Left lung (tissue), 14 donors: ENCODE measurements at places on chromosomes 4 and X. TPM values are rescaled to one million over a fixed set of nuclear protein-coding genes. Genes with fewer than 3 reads are reported as not detected.
A peak's percentile ranks its signal among the peaks of the same experiment; 100 is the strongest.

DNA sequence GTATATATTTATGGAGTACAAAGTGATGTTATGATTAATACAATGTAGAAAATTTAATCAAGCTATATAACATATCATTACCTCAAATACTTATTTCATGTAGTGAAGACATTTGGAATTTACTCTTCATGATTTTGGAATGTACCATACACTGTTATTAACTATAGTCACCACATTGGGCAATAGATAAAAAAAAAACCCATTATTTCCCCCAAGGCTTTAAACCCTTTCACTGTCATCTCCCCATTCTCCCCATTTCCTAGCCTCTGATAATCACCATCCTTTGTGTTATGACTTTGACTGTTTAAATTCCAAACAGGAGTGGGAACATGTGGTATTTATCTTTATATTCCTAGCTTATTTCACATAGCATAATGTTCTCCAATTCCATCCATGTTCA is 2189.1 kb upstream of the AGA start:
- H3K27me3 ChIP-seq = no peaks in the 10 kb centered on the region
- no peaks in the 10 kb centered on the region for H3K36me3 ChIP-seq
- H3K4me3 ChIP-seq = no peak overlapping the region
- H3K27ac ChIP-seq = no peak overlapping the region
- no peak for DNase-seq

DNA sequence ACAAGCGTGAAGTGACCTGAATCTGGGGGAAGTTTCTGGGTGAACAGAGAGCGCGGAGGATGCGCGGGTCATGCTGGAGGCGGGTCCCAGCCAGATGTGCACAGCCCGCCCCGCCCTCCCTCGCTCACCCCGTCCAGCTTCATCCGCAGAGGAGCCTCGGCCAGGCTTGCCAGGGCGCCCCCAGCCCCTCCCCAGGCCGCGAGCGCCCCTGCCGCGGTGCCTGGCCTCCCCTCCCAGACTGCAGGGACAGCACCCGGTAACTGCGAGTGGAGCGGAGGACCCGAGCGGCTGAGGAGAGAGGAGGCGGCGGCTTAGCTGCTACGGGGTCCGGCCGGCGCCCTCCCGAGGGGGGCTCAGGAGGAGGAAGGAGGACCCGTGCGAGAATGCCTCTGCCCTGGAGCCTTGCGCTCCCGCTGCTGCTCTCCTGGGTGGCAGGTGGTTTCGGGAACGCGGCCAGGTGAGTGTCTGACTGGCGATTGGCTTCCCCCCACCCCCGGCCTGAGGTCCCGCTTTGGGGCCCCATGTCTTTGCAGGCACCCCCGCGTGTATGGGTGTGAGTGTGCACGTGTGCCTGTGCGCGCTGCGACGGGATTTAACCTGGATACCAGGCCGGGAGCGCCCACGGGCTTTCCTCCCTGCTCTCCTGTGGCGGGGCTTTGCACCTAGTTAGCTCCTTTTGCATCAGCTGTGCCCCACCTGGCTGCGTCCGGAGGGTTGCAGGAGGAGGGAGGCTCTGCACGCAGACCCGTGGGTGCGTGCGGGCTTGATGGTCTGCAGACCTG is at the start of gene EGFL6:
TSS of gene EGFL6 (plus strand) at position 123 of the 782 bp plus-strand sequence. CDS start at position 384, 261 bp downstream.
- no peak for DNase-seq
- peaks cover 43% of the 10 kb centered on the region for H3K27me3 ChIP-seq
- H3K36me3 ChIP-seq = no peaks in the 10 kb centered on the region
- H3K27ac ChIP-seq = no peak within 1 kb of the TSS
- H3K4me1 ChIP-seq = no peaks in the 10 kb centered on the region
- H3K4me3 ChIP-seq = peak within 1 kb of the TSS; percentile 17

BEX5 gene
- 4.9 TPM for total RNA-seq

TIGD4 gene
- total RNA-seq = 0.39 TPM

NHS gene
- 2.0 TPM for total RNA-seq
